ENCODE measurements at places on chromosomes 3 and 15.

- no peak for DNase-seq
Observed at GRCh38 chr3:50123394-50124051, 31.6 kb upstream of the SEMA3F start.

DNA sequence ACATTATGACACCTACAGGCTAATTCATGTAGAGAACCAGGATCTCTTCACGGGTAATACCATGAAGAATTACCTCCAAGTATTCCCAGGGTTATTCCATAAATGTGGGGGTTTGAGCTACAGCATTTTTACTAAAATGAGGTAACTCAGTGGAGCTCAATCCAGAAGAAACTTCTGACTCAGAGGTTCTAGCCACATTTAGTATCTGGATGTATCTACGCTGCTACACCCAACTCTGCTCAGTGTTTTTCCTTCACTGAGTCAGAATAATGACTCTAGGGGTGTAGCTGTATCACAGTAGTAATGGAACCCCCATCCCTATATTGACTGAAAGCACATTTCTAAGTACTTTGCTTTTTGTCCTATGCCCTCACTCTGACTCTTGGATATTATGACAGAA, 52.4 kb downstream of the COPS2 start:
- no peak for DNase-seq

DNA sequence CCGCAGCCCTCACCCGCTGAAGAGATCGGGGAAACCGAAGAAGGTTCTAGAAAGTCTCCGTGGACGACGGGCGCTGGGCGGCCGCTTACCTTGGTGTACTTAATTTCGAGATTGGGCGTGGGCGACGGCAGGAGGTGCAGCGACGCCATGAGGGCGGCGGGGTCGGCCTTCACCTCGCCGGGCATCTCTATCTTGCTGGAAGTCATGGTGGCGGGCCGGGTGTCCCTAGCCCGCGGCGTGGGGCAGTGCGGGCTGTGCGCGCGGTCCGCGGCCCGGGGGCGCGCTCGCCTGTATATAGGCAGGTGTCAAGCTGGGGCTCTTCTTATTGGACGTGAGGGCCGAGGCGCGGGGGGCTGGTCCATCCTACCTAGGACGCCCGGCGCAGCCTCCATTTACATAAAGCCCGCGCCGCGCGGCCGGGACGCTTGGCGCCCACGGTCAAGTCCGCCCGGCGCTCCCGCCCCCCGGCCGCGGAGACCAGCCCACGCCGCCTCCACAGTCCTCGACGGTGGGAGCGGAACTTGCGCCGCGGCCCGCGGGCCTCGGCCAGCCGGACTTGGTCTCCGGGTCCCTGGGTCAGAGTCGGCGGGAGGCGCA, at the start of gene ALDH1A2:
TSS of gene ALDH1A2 (minus strand) at position 267 of the 597 bp plus-strand sequence. CDS start at position 206, 61 bp downstream.
- peak; percentile 58 for DNase-seq

DNA sequence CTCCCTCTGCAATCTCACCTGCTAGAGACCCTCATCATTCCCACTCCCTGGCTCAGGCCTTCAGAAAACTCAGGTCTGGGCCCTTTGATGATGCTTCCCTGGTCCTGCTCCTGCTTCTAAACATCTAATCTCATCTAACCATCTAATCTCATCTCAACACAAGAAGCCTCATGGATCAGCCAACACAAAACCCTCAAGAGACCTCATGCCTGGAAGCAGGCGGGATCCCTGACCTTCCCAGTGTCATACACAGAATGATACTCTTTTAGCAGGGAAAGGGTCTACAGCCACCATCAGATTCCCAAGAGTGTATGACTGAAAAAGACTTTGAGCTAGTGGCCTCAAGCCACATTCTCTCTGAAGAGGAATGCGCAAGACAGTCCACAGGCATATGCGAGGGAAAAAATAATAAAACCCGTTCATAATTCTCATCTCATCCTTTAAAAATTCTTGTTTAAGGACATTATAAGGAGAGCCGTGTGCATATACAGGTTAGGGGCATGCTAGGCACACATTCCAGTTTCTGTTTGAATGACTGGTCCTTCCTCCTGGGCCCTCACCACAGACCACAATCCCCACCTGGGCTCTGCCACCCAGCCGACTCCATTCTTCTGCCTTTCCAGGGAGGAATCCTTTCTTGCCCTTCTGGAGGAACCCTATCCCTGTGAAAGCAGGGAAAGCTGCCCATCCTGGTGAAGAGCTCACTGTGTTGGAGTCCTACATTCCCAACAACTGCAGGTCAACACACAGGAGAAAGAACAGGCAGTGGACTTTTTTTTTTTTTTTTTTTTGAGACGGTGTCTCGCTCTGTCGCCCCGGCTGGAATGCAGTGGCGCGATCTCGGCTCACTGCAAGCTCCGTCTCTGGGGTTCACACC, 2.2 kb downstream of the ZXDC start:
- no peak for DNase-seq

DNA sequence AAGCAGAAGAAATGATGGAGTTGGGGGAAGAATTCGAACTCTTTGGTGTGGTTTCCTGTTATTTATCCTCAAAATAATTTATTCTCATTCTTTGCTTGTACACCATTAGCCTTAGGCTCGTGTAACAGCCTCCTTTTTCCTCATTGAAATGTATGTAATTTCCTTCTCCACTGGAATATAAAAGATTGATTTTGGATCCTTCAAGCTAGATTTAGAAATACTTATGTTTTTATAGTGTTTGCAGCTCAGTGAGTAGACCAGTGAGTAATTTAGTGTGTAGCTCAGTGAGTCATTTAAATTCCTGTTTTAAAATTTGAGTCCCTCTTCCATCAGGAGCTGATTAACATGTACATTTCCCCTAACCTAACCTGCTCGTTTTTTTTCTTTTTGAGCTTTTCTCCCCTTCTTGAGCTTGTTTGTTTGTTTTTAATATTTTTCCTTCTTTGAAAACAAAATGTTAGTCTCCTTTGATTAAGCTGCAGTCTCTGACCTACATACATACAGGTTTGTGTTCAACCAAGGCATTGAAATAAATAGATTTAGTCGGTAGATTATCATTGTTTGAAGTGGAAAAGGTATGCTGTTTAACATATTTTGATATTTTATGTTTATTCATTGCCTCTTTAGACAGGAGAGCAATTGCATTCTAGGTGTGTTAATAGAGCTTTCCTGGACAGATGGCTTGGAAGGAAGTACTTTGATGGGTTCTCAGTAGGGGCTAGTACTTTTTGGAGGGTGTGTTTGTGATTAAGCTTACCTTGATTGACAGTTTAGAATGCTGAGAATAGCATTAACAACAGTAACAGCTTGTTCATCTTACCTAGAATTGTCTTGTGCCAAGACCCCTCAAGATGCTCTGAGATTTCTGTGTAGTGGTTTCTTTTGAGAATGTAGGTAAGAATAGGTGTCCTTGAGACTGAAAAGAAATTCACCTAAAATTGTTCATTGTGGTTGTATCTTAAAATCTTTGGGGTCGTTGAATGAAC, 5.9 kb downstream of the USP3 start:
- no peak for DNase-seq

DNA sequence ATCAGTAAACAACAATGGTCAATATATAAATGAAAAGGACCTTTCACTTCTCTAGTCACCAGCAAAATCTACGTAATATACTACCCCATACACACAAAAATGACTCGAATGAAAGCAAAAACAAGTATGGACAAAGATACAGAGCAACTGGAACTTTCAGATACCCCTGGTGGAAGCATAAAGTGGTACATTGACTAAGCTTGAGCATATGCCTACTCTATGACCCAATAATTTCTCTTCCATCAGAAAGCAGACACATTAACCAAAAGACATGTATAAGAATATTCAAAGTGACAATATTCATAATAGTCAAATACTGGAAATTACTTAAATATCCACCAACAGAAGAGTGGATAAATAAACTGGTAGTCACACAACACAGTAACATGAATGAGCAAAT, 86.0 kb downstream of the EFL1 start:
- DNase-seq, result no peak

DNA sequence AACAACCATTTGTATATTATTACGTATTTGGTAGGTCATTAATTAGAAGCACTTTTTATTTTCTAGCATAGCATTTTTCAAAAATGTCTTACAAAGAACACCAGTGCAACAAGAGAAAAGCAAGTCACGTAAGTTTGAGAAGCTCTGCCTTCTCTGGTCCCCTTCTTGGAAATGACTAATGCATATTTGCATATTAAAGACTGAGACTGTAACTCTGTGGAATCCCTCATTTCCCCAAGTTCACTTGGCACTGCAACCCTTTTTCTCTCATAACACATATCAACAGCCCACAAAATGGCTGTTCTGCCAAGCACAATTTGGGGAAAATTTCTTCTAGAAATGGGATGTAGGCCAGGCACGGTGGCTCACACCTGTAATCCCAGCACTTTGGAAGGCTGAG, 176.3 kb downstream of the ERC2 start:
- no peak for DNase-seq

DNA sequence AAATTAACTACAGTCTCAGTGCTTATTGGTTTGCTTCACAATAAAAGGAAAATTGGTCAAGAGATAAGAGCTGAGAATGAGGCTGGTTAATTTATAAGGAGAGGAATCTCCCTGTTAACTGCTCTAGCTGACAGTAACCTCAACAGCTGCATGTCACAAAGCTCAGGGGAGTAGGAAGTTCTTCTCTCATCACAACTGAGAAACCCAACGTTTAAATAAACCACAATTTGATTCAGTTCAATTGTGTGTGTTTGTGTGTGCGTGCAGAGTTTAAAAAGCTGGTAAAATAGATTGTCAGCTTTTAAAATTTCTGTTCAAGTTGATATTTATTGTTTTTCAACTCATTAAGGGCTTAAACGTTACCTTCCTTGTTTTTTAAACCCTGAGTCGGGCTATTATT, 3.5 kb upstream of the TGFBR2 start:
- DNase-seq, result no peak

- no peak for DNase-seq
Observed at GRCh38 chr3:18679238-18679637, 254.1 kb upstream of the SATB1 start.

DNA sequence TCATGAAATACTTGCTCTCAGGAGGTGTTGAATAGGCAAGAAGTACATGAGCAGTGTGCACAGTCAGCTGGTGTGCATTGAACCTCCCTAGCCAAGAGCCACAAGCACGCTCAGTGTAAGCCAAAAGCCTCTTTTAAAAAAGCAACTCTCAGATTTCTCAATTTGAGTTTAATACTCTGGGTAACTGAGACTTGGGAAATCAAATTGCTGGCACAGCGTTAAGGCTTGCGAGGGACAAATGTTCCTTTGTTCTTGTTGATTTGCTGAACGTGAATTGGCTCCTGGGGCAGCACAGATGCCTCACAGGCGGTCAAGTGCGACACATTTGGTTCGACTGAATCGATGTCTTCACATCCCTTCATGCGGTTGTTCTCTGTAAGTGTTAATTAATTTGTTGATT, at the start of gene FAM240A:
TSS of gene FAM240A (plus strand) at position 202 of the 400 bp plus-strand sequence. CDS start at position 361, 159 bp downstream.
- DNase-seq, result no peak

DNA sequence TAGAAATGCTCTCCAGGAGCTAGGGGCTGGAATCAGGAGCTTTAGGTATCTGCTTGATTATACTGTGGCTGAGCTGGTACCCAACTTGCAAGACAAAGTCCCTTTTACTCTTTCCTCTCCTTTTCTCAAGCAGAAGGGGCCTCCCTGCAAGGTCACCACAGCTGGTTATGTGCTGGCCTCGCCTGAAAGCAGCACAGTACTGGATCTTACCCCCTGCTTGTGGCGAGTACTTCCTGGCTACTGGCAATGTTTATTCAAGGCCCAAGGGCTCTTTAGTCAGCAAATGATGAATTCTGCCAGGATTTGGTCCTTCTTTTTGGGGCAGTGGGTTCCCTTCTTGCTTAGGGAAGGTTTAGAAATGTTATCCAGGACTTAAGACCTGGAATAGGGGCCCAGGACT, 234.6 kb downstream of the RAP2B start:
- DNase-seq, result no peak

- no peak for DNase-seq
Observed at GRCh38 chr3:39250116-39250747, 29.6 kb downstream of the CX3CR1 start.

GRCh38 chr3:134971306-134971705, 176.2 kb downstream of the EPHB1 start:
- no peak for DNase-seq

DNA sequence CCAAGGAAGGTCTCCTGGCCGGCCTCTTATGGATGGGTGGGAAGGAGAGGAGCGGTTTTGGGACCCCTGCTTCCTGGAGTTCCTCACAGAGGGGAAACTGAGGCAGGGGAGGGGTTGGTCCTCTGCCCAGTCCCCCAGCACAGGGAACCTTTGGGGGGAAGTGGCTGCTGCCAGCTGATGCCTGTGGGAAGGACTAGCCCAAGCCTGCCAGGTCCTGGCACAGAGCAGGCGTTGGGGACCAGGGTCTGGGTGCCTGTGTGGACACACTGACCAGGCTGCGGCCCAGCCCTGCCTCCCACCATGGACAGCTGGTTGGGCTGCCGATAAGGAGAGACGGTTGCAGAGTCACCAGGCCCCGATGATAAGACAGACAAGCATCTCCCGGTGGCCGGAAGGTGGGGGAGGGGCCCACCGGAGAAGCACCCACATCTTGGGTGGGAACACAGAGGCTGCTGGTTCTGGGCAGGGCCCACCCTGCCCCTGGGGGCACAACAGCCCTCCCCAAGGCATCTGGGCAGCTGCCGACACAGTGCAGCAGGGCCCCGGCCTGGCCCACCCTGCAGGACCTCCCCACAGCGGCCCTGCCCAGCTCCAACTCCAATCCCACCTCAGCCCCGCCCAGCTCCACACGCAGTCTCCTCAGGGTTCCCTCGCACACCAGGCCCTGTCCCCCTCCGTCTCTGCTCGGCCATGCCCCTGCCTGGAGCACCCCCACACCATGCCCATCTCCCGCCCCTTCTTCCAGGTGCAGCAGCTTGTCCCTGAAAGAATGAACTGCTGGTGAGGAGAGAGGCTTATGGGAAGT, 50.7 kb downstream of the DNAJB8 start:
- no peak for DNase-seq

- no peak for DNase-seq
Observed at GRCh38 chr3:72678380-72678779, 169.9 kb downstream of the SHQ1 start.

- DNase-seq, result no peak
Observed at GRCh38 chr3:45516829-45517228, 77.7 kb upstream of the LIMD1 start.

- DNase-seq, result no peak
Observed at GRCh38 chr3:14490255-14490654, 49.9 kb downstream of the GRIP2 start.

GRCh38 chr3:54122324-54123002, at the start of gene CACNA2D3:
CACNA2D3 (plus strand) TSS chr3:54122552.
- peak; percentile 57 for DNase-seq

DNA sequence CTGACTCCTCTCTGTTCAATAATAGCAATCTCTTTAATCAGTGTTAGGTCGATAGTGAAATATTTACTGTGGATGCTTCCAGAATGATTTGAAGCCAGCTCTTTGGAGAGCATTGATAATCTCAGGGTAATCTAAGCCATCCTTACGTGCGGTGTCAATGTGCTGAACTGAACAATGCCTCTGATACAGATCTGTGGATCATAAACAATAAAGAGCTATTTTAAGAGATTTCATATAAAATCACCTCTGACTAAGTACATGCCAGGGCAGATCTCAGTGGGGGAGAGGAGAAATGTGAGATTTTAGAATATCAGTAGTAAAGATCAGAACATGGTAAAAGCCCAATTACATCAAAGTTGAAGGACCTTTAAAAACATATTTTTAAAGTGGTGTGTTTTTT, 319.3 kb upstream of the GBE1 start:
- no peak for DNase-seq

All from WERI-Rb-1 (cell line).